Stimulated activated CD4-positive, alpha-beta T cell treated with anti-CD3 and anti-CD28 coated beads, TNF-alpha, amount 100 ng/mL, for 1 hour (primary cell): ENCODE measurements at places on chromosomes 6 and 20.

DNA sequence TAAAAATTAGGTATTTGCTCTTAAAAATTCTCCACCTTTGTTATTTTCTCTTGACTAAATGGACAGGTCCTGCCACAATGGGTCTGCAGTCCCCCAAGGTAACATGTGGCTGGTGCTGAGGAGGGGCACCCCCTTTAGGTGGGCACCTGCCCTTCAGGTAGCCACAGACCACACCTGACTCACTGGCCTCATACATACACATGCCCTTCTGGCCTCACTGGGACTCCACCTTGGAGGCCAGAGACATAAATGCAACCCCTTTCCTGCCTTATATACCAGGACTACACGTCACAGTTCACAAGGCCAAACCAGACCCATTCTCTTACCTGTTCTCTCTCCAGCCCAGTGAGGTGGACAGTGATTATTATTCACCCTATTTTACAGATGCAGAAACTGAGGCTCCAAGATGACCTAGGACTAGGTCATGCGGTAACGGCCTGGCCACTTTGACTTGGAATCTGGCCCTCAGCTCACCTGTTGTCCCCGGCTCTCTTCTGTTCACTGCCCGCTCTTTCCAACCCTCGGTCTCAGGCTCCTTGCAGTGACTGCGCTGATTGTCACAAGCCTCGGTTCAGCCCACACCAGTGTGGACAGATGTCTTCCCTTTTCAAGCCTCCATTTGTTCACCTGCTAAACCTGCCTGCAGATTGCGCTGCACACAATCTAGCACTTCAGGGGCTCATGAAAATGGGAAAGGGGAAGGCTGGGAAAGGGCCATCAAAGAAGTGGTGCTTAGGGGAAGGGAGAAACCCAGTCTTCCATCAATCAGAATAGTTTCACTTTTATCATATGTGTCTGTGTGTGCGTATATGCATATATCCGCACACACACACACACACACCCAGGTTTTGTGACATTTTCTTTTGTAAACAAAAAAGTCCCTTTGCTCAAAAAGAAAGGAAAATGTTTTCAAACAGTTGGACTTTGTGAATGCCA is 121.7 kb downstream of the BCAS1 start:
- DNase-seq: no peak

DNA sequence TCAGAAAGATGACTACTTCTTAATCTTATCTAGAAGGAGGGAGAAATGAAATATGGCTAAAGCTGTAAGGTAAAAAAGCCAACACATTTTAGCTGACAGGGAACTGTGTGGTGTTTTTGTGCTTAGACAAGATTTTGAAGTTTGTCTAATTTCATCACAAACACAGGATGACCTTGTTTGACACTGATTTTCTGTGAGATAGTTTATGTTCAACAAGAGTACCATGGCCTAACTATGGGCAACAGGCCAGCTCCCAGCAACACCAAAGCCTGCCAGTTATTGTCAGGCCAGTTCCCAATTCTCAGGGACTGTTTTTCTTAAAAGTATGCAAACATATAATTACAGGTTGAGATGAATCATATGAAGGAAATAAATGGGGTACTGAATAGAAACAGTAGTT is 5.5 kb upstream of the ABCF1 start:
- no peak for DNase-seq

DNA sequence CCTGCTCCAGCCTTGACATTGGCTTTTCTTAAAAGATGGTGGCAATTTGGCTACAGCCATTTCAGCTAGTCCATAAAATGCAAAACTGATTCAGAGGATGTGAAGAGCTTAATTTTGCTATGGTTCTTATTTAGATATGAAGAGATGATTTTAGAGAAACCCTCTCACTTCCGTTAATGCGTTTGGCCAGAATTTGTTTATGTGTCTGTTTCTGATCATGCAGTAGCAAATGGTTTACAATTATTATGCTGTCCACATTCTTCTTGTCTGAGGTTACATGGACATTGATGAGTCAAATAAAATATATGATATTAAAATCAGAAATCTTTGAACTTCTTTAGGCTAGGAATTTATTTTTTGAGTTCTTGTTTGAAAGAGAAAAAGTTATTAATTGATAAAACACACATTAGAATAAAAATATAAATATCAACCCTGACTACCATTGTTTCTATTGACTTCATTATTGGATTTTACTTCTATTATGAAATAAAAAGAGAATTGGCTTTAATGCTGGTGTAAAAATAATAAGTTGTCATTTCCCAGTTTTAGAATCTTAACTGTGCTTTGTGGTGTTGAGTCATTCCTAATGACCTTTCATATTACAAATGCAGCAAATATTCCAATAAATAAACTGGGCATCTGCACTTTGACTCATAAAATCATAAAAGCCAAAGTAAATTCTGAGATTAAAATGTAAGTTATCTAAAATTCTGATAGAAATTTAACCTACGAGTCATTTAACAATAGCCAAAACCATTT is 1286.0 kb upstream of the GJE1 start:
- DNase-seq: no peak

DNA sequence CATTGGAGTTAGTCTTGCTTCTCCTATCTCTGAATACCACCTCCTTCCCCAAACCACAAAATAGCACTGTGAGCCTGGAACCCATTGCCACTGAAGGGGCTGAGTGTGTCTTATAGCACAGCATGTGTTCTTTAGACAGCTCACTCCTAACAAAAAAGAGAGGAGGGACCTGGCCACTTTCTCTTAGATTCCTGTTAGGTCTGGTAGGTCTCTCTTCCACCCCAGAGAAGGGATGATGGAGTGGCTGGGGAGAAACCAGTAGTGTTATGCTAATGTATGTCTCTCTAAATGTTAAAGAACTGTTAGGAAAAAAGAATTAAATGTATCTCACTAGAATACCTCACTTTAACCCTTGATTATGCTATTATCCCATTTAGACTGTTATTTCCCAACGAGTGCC is 340.3 kb downstream of the EPHA7 start:
- DNase-seq: no peak

DNA sequence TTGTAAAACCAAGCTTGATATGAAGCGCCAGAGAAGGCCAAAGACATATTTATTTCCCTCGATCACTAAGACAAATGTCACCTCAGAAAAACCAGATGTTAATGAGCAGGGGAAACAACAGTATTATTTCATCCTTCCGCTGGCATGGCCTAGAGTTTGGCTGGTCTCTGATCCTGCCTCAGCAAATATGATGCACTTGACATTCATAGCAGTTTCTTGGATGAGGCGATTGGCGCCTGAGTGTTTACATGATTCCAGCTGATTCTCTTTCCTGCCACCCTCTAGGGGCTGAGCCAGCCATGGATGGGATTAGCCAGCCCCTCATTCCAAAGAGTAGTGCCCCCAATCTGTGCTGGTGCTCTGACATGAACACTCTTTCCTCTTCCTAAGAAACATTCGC is 67.9 kb downstream of the STMND1 start:
- no peak for DNase-seq

DNA sequence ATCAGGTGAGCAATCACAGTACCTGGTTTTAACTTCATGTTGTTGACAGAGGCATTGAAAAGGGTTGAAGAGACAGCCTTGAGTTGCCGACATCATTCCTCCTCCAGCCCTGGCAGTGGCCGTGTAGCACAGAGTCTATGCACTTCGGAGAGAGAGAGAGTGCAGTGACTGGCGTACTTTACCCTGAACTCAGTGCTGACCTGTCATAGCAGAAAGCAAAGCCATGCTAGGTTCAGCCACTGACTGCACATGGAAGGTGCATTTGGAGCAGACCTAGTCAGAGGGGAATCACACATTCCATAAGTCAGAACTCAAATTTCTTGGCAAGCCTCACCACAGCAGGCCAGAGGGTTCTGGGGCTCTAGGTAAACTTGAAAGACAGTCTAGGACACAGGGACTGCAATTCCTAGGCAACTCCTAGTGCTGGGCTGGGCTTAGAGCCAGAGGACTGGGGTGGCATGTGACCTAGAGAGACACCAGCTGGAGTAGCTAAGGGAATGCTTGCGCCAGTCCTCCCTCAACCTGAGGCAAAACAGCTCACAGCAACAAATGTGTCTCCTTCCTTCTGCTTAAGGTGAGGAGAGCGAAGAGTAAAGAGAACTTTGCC is 69.1 kb downstream of the ELOVL4 start:
- DNase-seq: no peak

DNA sequence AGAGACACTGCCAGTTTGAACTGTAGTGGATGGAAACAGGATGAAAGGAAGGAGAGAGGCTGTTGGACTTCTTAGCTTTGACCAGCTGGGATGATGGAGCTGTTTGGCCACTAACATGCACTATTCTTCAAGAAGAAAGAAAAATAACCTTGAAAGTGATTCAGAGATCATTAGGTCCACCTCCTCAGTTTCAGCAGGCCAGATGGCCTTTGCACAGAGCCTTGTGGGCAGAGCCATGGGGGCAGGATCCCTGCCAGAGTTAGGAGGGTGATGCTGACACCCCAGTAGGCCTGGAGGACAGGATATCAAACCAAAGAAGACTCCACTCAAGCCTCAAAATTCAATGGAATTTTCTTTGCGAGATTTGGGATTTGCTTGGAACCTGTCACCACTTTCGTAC is 74.5 kb upstream of the TMEM181 start:
- DNase-seq: no peak

DNA sequence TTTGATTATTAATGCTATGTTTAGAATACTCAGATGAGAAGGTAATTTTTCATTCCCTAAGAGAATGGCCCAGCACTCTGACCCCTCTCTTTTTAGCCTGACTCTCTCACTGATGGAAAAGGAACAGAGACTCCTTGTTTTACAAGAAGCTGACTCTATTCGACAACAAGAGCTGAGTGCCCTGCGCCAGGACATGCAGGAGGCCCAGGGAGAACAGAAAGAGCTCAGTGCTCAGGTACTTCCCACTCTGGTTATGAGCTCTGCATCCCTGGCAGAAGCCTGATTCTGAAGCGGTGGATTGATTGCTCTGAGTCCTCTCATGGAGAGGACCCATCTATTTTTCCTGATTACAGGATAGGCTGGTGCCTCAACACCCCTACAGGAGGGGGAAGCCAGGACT is 33.0 kb downstream of the C20orf173 start:
- no peak for DNase-seq

DNA sequence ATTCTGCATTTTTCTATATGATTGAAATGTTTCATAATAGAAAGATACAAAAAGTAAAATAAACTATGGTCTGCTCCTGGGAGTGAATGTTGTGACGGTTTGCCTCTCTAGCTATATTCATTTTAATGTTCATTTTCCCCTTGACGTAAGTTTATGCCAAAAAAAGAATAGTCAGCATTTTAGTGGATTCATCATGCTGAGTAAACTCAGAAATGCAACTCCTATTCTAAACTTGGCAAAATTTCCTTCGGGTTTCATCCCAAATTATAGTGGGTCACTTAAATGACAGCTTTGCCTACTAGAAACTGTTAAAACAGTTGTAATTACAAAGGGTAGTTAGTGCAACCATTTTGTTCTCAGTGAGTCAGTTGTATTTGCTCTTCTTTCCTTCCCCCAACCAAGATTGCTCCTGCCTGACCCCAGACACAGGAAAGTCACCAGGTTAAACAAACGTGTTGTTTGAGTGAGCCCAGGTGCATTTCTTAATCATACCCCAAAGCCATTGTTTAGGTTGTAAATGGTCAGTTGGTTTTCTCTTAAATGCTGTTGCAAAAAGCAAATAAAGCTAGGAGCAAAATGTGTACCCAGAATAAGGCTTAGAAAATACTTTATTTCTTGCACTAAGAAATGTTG is 482.3 kb upstream of the SOX4 start:
- DNase-seq: no peak

DNA sequence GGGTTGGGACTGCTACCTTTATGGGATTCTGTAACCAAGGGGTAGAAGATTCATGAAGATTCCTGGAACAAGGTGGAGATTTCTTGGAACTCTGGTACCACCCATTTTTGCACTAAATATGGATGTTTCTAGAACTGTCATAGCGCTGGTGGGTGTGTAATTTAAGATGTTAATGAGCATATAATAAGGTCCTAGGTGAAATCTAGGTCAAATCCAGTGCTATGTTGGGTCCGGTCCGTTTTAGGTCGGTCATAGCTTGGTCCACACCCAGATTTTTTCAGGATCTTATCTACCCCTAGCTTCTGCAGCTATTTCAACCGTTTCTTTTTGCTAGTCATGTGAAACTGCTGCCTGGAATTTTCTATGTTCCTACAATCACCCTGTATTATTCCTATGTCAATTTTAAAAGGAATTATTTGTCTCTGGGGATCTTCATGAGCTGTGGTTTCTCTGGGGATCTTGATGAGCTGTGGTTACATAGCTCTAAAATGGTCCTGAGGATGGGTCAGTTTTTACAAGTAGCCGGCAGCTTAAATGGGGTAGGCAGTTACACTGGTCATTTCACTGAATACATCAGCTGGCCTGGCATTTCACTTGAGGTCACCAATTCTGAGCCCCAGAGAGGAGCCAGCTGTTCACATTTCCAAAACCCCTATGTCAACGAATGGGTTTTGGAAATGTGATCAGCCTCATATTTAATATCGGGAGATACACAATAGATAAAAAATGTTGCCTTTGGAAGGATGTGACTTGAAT is 652.3 kb upstream of the FLRT3 start:
- DNase-seq: no peak

- DNase-seq: peak; percentile 14
Measured at GRCh38 chr6:143940011-143940597, 68.0 kb downstream of the PLAGL1 start.

GRCh38 chr6:118387921-118388701 is 160.0 kb upstream of the PLN start:
- no peak for DNase-seq

DNA sequence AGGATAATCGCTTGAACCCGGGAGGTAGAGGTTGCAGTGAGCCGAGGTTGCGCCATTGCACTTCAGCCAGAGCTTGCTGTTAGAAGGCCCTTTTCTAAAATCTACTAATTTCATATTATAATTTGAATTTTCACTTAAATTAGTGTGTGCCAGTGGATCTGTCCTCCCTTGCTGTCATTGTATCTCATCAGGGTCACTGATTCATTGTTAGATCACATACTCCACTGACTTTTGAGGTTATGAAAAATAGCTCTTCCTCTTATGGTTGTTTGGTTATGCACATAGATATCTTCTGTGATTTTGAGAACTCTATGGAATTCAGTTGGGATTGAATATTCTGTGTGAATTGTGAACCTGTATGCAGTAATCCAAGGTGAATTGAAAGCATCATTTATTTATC is 53.1 kb upstream of the TULP4 start:
- DNase-seq: no peak

- DNase-seq: no peak
Measured at GRCh38 chr6:53041356-53041755, 23.8 kb upstream of the FBXO9 start.

DNA sequence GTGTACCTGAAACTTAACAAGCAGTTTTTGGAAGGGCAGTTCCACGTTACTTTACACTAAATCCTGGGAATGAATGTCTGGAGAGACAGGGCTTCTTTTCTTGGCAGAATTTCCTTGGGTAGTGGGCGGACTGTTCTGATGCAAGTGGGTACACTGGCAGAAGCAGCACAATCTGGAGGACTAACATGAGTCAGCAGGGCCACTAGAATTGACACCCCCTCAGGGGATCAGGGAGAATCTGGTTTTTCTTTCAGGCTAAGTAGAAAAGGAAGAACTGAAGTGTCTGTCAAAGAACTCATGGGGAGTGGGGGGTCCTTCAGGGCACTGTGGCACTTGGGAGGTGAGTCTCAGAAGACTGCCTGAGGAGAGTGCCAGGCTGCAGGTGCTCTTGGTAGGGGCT is 34.6 kb downstream of the PANK2 start:
- DNase-seq: no peak
